Natural killer cell (primary cell): ENCODE measurements at places on chromosomes 13 and 19. TPM values are rescaled to one million over a fixed set of nuclear protein-coding genes. Genes with fewer than 3 reads are reported as not detected.
A peak's percentile ranks its signal among the peaks of the same experiment; 100 is the strongest.

The C19orf18 gene
- total RNA-seq: 0.99 TPM

GRCh38 chr19:38388349-38389100 lies at the start of gene SPRED3:
Gene SPRED3 (plus strand): TSS chr19:38388697. CDS start chr19:38390303, 1,606 bp downstream.
- H3K27ac ChIP-seq: no peak within 1 kb of the TSS
- no peak for DNase-seq
- peaks cover 16% of the 10 kb centered on the region for H3K27me3 ChIP-seq
- H3K36me3 ChIP-seq: peaks cover 9% of the 10 kb centered on the region
- peaks cover 35% of the 10 kb centered on the region for H3K4me1 ChIP-seq
- peak within 1 kb of the TSS; percentile 30 for H3K4me3 ChIP-seq

The FCAR gene
- 23.7 TPM for total RNA-seq

The RASL11A gene
- total RNA-seq: 0.70 TPM

DNA sequence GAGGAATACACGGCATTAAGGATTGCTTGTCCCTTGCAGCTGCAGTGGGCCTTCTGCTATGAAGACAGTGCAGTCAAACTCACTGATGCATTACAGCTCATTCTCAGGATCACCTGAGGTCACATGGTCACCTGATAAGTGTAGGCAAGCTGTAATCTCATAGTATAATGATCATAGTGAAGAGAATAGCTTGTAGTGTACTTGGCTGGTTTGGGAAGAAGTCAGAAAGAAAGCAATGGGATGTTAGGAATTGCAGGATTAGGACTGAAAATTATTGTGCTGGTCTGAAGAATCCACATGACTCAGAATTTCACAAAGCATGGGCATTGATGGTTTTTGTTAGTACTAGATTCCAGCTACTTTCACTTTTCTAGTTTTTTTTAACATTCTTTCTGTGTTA lies 76.7 kb downstream of the MBNL2 start:
- H3K36me3 ChIP-seq: no peaks in the 10 kb centered on the region
- H3K4me1 ChIP-seq: peaks cover 12% of the 10 kb centered on the region
- H3K4me3 ChIP-seq: no peak overlapping the region

GRCh38 chr19:4566402-4567051 lies 7.0 kb upstream of the SEMA6B start:
- H3K36me3 ChIP-seq: no peaks in the 10 kb centered on the region
- H3K27me3 ChIP-seq: no peaks in the 10 kb centered on the region
- H3K27ac ChIP-seq: no peak overlapping the region
- no peak for DNase-seq
- no peaks in the 10 kb centered on the region for H3K4me1 ChIP-seq

The IL11 gene
- 0.14 TPM for total RNA-seq

GRCh38 chr19:38848299-38849146 lies 1.3 kb downstream of the HNRNPL start:
- H3K4me1 ChIP-seq: peaks cover 70% of the 10 kb centered on the region
- DNase-seq: no peak
- H3K27me3 ChIP-seq: no peaks in the 10 kb centered on the region
- H3K4me3 ChIP-seq: peak overlapping the region; percentile 40

GRCh38 chr19:9130965-9131364 lies 4.2 kb upstream of the OR7G3 start:
- peaks cover 4% of the 10 kb centered on the region for H3K27me3 ChIP-seq
- H3K4me1 ChIP-seq: no peaks in the 10 kb centered on the region
- no peak overlapping the region for H3K4me3 ChIP-seq

The DLL3 gene
- not detected for total RNA-seq

- H3K36me3 ChIP-seq: no peaks in the 10 kb centered on the region
- H3K4me1 ChIP-seq: peaks cover 10% of the 10 kb centered on the region
- H3K27ac ChIP-seq: peak overlapping the region; percentile 90
- peak; percentile 65 for DNase-seq
Measured at GRCh38 chr13:60397704-60398378, 821 bp downstream of the TDRD3 start.

The PTH2 gene
- not detected for total RNA-seq

DNA sequence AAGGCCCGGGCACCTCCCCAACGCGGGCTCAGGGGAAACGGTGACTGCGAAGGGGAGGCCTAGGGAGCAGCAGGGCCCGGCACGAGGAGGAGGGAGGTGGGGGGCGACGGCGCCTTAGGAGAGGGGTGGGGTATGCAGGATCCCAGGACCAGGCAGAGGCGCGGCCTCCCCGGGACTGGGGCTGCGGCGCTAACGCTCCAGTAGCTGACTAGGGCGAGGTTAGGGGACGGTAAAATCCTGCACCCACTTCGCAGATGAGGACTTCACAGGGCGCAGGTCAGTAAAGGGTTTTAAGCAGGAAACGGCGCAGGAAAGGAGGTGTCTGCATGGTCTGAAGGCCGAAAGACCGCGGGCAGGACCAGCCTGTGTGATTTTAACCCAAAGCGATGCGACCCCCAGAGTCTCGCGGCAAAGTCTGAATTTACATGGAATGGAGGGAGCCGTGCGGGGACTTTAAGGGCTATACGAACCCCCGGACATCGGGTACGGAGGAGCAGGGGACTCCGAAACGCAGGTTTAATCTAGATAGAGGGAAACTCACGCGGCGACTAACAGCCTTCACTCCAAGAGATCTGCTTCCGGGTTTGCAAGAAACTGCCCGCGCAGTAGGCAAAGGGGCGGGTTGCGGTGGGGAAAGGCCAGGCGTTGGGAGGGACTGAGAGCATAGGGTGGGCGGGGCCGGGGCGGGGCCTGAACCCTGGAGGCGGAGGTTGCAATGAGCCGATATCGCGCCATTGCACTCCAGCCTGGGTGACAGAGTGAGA lies at the start of gene ZNF665:
Gene ZNF665 (minus strand): TSS at position 588 of the 764 bp plus-strand sequence. CDS start 10,460 bp downstream, outside the sequence.
- H3K4me3 ChIP-seq: peak within 1 kb of the TSS; percentile 93
- DNase-seq: peak; percentile 82
- H3K4me1 ChIP-seq: peaks cover 24% of the 10 kb centered on the region
- no peaks in the 10 kb centered on the region for H3K27me3 ChIP-seq
- H3K27ac ChIP-seq: peak within 1 kb of the TSS; percentile 97

The TMEM150B gene
- not detected for total RNA-seq

The SBK3 gene
- total RNA-seq: not detected

The URAD gene
- not detected for total RNA-seq

- no peak overlapping the region for H3K4me3 ChIP-seq
- no peak overlapping the region for H3K27ac ChIP-seq
- no peaks in the 10 kb centered on the region for H3K27me3 ChIP-seq
Measured at GRCh38 chr13:70191034-70191433, 82.8 kb upstream of the KLHL1 start.

GRCh38 chr19:28836421-28836820 lies 376.5 kb downstream of the UQCRFS1 start:
- no peaks in the 10 kb centered on the region for H3K4me1 ChIP-seq
- H3K27me3 ChIP-seq: no peaks in the 10 kb centered on the region
- H3K4me3 ChIP-seq: no peak overlapping the region
- DNase-seq: no peak
- no peaks in the 10 kb centered on the region for H3K36me3 ChIP-seq

- no peaks in the 10 kb centered on the region for H3K4me1 ChIP-seq
- no peak for DNase-seq
- H3K27me3 ChIP-seq: no peaks in the 10 kb centered on the region
- H3K27ac ChIP-seq: no peak overlapping the region
- no peaks in the 10 kb centered on the region for H3K36me3 ChIP-seq
Measured at GRCh38 chr19:7159105-7159933, 89.8 kb downstream of the ZNF557 start.

DNA sequence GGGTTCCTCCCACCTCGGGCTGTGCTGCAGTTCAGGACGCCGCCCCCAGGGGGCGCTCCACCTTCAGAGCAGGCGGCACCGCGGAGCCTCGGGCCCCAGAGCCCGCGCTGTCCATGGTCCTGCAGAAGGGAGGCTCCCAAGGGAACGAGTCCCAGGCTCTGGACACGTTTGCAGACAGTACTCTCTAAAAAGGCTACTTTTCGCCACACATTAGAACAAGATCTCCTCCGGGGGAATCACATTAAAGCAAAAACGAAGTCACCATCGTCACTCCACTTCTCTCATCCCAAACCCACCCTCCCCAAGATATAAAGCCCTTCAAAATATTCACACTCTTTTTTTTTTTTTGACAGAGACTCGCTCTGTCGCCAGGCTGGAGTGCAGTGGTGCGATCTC lies 4.6 kb upstream of the SIGLEC10 start:
- no peak overlapping the region for H3K4me3 ChIP-seq
- H3K27ac ChIP-seq: no peak overlapping the region
- peaks cover 34% of the 10 kb centered on the region for H3K4me1 ChIP-seq
- H3K27me3 ChIP-seq: peaks cover 5% of the 10 kb centered on the region
- DNase-seq: peak; percentile 92

DNA sequence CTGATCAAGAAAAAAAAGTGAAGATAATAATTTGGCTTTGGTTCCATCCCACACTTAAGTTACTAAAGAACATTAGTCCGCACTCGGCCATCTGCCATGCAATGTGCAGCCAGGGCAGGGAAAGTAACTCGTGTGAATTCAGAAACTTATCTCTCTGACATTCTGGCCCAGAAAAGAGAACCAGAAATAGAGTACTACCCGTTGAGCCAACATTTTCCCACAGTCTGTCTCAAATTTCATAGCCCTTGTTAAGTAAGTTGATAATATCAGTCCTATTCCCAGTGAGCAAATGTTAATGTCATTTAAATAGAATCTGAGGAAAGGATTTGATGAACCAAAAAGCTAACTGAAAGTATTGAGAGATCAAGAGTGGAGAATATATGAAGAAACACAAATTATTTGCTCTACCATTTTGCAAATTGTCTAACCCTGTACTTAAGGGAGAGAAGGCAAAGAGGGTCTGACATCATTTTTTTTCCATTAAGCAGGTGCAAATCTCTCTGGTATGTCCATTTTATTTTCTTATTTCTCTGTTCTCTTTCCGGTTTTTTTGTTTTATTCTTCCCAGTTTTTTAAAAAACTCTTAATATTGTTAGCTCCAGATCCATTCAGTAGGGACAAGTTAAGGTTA lies 156.3 kb downstream of the NDFIP2 start:
- H3K27ac ChIP-seq: no peak overlapping the region
- H3K36me3 ChIP-seq: no peaks in the 10 kb centered on the region
- no peak overlapping the region for H3K4me3 ChIP-seq
- no peaks in the 10 kb centered on the region for H3K27me3 ChIP-seq
- no peak for DNase-seq

The PRTN3 gene
- not detected for total RNA-seq

DNA sequence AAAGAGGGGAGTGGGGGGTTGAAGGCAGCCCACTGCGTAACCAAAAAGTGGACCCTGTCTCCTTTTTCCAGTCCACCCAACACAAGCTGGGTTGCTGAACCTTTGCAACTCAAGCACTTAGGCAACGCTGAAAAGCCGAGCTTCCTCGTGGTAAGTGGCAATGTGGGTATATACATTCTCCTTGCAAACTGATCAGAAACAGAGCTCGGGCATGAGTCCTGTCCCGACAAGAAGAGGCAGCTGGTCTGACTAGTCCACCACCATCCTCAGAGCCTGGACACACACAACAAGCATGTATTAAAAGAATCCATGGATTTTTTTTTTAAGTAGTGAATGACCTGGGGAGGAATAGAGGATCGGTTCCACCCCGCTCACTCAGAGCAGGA lies 240.6 kb upstream of the ZNF507 start:
- DNase-seq: no peak
- H3K36me3 ChIP-seq: no peaks in the 10 kb centered on the region
- no peak overlapping the region for H3K4me3 ChIP-seq
- H3K27me3 ChIP-seq: peaks cover 4% of the 10 kb centered on the region

DNA sequence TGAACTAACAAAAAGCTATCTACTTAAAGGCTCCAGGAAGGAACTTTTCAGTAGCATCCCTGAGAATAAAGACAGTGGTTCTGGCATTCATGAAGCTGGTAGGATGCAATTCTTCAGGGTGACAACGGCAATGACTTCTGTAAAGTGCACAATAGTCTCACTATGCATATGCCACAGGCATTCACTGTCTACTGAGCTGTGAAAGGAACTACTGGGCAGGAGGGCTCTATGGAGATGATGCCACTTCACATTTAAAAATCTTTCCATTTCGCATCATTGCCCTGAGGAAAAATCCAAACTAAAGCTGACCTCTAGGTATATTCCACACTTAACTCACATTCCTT lies 2020.6 kb upstream of the PCDH20 start:
- H3K27ac ChIP-seq: no peak overlapping the region
- H3K36me3 ChIP-seq: no peaks in the 10 kb centered on the region

GRCh38 chr13:46593398-46593797 lies 40.4 kb downstream of the LRCH1 start:
- no peak overlapping the region for H3K27ac ChIP-seq
- H3K4me3 ChIP-seq: no peak overlapping the region
- H3K4me1 ChIP-seq: peaks cover 22% of the 10 kb centered on the region
- no peaks in the 10 kb centered on the region for H3K27me3 ChIP-seq

DNA sequence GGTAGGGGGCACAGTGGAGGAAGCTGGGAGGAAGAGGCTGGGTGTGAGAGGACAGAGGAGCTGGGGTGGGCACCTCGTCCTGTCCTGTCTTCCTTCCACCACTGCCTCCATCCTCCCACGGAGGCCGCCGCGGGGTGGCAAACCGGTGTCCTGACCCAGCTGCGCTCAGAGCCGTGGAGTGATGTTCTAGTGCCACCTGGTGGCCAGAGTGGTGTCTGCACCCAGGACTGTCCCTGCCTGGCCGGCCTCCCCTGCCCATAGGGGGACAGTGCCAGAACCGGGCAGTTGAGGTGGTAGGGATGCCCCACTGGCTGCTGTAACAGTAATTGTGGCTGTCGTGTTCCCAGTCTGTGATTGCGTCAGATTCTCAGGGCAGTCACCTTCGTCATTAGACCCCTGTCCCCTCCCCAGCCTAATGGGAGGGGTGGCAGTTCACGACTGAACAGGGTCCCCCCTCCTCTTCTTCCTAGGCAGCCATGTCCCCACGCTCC lies 11.1 kb upstream of the ARRDC2 start:
- H3K4me1 ChIP-seq: peaks cover 23% of the 10 kb centered on the region
- peak; percentile 93 for DNase-seq
- no peaks in the 10 kb centered on the region for H3K36me3 ChIP-seq
- no peaks in the 10 kb centered on the region for H3K27me3 ChIP-seq

The ZNF799 gene
- 4.6 TPM for total RNA-seq

- DNase-seq: peak; percentile 70
- H3K27me3 ChIP-seq: no peaks in the 10 kb centered on the region
- no peak overlapping the region for H3K4me3 ChIP-seq
- peaks cover 5% of the 10 kb centered on the region for H3K4me1 ChIP-seq
- H3K27ac ChIP-seq: no peak overlapping the region
- no peaks in the 10 kb centered on the region for H3K36me3 ChIP-seq
Measured at GRCh38 chr13:42405665-42406390, 133.9 kb downstream of the AKAP11 start.

- H3K27ac ChIP-seq: no peak overlapping the region
- no peaks in the 10 kb centered on the region for H3K36me3 ChIP-seq
- H3K4me1 ChIP-seq: no peaks in the 10 kb centered on the region
- no peak overlapping the region for H3K4me3 ChIP-seq
- no peak for DNase-seq
Measured at GRCh38 chr13:94886191-94886590, 173.8 kb upstream of the SOX21 start.

GRCh38 chr19:15788594-15789270 lies 1.3 kb downstream of the OR10H5 start:
- no peak overlapping the region for H3K27ac ChIP-seq
- H3K4me3 ChIP-seq: no peak overlapping the region
- H3K27me3 ChIP-seq: no peaks in the 10 kb centered on the region
- DNase-seq: no peak
- H3K4me1 ChIP-seq: no peaks in the 10 kb centered on the region

GRCh38 chr19:703651-704446 lies 4.9 kb upstream of the PALM start:
- H3K4me3 ChIP-seq: no peak overlapping the region
- H3K4me1 ChIP-seq: peaks cover 21% of the 10 kb centered on the region
- no peaks in the 10 kb centered on the region for H3K36me3 ChIP-seq
- peaks cover 7% of the 10 kb centered on the region for H3K27me3 ChIP-seq
